T follicular helper cell (primary cell): ENCODE measurements at places on chromosomes 1 and 21.

DNA sequence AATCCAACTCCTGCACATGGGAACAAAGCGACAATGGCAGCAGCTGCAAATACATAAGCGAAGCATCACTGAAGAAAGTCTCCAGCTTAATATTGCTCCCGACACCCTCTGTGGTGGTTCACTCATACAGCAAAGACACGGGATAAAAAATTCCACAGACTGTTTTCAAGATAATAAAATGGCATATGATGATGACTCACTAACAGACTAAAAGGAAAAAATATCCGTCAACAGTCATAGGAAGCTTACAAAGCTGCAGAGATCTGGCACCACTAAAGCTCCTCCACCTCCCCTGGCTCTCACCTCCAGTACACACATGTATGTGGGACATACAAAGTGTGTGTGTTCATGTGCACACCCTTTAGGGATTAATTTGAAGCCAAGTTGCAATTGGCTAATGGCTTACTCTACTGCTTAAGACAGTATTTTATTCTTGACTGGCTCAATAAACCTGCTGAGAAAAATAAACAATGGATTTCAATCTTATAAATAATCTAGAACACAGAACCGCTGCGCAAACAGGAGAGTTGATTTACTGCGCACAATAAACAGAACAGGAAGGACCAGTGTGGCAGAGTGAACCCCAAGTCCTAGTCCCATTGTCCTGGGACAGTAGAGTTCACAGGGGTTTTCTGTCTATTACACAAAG, 94.4 kb downstream of the SLC45A1 start:
- no peak for DNase-seq

DNA sequence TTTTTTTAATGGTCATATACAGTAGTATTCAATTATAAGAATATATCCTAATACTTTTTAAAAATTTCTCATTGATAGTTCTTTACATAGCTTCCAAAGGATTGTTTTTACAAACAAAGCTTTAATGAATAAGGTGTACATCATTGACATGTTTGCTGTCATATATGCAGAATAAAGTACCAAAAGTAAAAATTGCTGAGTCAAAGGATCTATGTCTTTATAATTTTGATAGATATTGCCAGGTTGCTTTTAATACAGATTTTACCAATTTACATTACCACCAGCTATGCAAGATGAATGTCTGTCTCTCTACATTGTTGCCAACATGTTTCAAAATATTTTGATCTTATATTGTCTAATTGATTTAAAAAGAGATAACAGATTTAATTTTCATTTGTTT, 173.9 kb upstream of the FAM78B start:
- DNase-seq, result no peak

DNA sequence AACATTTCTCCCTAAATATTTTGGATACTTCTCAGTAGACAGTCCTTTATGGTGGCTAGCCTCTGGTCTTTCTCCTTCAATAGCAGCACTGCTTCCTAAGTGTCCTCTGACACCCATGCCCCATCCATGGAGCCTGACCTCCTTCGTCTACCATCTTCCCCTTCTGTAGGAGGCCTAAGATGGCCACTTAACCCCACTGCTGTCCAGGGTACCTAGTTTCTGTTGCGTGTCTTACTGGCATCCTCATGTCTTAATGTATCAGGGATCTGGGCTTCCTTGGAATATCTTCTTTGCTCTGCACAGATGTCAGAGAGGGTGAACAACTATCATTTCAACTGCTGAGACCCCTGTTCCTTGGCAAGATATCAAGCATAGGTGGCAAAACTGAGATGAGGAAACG, 5.4 kb upstream of the KIRREL1 start:
- DNase-seq, result no peak

DNA sequence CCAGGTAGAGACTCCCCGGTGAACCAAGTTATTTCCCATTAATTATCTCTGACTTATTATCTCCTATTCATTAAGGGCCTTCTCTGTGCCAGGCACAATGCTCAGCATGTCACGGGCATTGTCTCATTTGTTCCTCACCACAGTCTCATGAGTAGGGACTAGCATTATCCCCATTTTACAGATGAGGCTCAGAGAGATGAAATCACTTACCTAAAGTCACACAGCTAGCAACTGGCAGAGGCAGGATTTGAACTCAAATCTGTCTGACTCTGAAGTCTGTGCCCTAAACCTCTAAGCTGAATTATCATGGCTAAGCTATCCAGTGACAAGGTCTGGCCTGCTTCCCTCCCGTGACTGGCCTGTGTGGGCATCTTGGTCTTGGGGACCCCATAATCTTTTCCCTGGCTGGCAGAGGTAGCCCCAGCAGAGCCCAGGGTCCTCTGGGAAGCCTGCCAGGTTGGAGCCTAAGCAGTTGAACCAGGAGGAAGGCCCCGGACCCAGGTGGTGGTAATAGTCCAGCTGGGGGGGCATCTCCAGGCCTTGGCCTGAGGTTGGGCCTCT, 4.5 kb downstream of the MAP7D1 start:
- no peak for DNase-seq

DNA sequence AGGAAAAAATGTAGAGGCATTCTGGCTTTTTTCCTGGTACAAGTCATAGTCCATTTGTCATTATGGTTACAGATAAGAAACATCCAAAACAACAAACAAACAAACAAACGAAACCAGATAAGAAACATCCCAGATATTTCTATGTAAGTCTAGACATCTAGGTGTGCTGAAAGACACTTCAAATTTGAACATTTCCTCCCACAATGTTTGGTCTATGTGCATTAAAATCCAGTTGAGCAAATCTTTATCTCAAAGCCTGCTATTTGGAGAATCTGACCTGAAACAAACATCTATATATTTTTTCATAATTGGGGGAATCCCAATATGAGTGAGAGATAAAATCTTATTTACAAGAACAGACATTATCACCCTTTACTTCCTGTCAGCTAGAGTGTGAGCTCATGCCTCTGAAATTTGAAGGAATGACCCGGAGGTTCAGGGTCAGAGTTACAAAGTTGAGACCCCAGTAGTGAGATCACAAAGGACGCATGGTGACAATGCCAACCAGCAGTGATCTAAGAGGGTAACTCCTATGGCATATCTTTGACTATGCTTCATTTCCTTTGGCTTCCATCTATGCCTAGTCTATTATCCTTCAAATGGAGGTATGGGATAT, 182.9 kb upstream of the ATP1B1 start:
- no peak for DNase-seq

DNA sequence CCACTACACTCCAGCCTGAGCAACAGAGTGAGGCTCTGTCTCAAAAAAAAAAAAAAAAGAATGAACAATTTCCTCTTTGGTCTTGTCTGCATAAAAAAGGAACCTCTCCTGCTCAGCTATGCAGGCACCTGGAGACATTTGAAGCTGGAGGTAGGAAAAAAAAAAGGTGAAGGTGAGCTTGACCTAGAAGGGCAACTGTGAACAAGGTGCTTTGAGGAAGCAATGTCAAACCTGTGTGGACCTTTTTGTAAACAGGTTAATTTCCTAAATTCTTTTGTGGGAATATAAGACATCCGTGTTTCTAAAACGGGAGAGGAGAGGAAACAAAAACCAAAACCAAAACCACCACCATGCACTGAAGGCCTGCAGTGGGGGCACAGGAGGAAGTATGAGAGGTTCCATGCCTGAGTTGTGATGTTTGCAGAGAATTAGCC, 77.5 kb downstream of the SLC45A1 start:
- no peak for DNase-seq

DNA sequence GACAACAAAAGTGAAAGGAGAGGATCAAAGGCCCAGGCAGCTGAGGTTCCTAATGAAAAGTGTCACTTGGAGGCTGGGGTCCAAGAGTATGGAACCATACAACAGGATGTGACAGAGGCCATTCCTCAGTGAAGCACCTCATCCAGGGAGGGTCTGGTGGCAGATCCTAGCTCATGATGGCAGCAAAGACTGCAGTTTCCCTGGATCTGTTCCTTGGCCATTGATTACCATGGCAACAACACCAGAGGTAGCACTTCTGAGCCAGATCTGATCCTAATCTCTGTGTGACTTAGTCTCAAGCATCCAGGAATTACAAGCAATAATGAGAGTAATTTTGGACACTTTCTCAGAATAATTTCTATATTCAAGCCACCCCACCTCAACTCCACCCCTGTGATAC, 12.9 kb downstream of the FAM177B start:
- DNase-seq, result no peak

DNA sequence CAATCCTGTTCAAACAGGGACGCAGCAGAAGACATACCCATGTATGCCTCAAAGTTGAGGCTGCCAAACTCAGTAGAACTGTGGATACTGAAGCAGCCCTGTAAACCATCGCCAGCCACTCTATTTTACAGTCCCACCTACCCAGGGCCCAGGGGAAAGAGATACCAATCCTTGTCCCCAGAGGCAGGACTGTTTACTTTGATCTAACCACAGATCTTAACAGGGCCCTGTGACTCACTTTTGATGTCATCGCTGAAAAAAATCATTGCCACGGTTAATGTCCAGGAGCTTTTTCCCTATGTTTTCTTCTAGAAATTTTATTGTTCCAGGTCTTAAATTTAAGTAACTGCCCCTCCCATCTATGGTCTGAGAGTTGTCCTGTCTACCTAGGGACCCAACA, 538.4 kb upstream of the NCAM2 start:
- DNase-seq, result no peak

GRCh38 chr21:26962621-26963181, 4.2 kb downstream of the ADAMTS5 start:
- DNase-seq, result no peak

DNA sequence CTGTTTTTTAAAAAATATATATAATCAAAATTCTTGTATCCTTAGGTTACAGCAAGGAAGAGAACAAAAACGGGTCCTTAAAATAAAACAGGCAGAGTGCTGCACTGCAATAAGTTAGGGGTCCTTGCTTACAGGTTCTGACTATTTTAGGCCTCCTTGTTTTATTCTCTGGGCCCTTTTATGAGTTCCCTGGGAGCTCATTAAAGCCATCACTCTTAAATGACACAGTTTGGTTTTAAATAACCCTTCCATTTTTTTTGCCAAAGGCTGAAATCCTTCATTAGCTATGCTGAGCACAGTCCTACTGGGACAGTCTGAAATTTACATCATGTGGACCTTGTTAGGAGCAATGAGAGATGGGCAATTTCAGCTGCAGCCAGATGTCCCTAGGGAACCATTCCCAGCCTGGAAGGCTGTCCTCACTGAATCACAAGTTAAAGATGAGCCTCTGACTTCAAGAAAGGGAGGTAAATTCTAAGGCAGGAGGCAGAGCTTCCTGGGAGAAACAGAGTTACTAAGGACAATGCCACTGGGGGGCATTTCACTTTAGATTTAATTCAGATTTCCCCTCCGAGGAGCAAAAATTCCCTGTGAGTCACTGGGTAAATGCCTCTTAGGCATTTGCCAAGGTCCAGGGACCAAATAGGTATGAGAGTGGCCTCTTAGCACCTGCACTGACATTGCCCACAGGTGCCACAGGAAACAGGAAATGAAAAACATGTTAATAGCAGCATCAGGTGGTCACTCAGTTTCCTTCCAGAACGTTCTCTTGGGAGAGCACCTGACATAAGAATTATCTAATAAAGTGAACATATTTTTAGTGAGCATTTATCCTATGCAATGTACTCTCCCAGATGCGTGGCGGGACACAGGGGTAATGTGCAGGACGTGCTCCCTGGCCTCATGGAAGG, 3.8 kb upstream of the MUL1 start:
- no peak for DNase-seq

DNA sequence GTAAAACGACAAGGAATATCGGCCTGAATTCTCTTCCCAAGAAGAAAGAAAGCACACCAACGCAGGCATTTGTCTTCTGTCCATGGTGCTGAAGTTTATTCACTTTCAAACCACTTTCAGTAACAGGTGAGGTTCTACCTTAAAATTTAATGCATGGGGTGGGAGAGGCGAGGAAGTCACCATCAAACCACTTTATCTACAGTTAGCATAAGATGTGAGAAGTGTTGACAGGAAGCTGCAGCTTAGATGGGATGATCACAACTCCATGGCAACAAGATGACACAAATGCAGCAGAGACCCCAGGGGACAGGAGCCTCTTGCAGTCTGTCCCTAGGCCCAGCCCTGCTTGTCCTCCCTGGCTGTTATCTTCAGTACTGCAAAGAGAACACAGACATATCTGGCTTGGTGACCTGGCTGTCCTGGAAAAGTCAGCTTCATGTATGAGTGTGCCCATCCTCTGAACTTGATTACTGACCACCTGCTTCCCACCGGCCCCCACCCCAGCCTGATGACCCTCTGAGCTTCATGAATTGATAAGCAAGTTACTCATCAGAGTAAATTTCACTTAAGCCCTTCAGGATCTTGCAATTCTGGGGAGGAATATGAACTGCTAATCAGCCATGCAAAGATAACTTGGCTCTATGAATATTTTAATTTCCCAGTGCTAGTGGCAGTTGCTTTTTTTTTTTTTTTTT, 1.8 kb downstream of the NPPA start:
- no peak for DNase-seq

DNA sequence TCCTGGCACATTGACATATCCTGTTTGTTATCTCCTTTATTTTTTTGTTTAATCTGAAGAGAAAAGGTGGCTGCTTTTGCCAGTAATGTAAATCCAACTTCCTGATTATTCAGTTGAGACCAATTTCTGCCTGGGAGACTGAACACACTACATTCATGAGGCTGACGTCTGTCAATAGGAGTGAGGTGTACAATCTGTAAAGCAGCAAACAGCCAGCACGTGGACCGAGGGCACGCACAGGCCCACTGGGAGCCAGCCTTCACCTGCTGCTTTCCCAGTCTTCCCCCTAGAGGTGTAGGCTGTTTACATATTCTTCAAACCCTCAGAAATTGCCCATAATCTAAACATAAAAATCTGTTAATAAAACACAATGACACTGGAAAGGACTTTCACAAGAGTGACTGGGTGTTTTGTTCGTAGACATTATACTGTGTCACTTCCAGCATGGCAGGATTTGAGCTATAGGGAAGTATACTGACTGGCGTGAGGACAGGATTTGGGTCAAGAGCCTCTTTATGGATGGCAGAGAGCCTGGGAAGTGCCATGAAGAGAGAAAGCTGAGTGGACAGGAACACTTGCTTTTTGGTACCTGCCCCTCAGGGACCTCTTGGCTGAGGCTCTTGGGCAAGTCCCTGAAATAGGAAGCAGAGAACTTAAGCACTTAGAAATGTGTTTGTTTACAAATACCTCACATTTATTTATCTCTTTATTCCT, 552.9 kb upstream of the CAMK1G start:
- DNase-seq, result no peak

DNA sequence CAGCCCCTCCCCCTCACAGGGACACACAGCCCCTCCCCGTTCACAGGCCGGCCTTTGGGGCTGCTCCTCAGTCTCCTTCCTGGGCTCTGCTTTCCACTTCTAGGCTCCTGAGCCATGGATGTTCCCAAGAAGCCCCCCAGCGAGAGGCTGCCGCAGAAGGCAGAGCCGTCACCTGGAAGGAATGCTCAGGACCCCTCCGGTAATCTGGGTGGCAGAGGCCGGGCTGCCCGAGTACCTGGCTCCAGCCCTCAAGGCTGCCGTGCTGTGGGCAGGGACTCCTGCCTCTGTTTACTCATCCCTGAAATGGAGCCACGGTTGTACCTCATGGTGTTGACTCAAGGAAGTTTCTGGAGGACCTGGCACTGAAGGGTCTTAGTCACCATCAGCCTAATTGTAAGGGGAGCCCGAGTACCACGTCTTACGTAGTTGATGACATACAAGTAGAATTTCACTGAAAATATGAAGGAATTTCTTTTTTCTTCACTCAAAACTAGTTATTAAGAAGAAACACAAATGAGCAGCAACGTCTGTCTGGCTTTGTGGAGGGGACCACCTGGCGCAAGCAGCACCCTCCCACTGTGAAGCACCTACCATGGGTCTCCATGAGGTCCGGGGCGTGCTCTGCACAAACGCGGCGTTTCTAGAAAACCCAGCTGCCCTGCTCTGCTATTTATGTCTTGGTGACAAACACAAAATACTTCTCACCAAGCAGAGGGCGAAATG, 33.7 kb downstream of the PRDM15 start:
- DNase-seq, result no peak
